Activated CD4-positive, alpha-beta T cell treated with anti-CD3 and anti-CD28 coated beads, Interleukin-2, amount 50 U/mL, for 48 hours (primary cell): ENCODE measurements at places on chromosomes 2 and 18.

- no peak for DNase-seq
Observed at GRCh38 chr18:42255908-42256765, 301.1 kb downstream of the PIK3C3 start.

- DNase-seq = no peak
Observed at GRCh38 chr2:178271629-178272333, 77.5 kb downstream of the OSBPL6 start.

DNA sequence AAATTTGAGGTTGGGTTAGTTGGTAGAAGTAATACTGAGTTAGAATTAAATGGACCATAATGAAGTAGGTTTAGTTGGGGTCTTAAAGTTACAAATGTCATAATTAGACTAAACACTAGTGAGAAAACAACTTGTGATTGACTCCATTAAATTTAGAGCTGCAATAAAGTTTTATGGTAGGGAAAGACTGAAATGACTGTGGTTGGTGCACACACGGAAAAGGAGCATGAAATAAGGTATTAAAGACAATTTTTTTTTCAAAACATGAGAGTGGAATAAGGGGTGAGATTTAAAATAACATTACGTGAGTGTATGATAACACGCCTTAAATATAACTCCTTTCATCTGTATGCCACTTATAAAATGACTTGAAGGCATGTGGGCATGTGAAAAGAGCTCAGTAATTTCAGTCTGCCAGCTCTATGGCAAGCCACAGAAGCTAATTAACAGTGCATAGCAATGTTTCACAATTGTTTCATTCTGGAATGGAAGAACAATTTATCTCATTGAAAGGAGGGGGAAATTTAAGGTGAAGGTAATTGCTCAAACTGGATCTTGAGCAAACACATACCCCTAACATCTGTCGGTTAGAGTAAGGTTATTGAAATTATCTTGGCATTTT lies 1.4 kb downstream of the FRZB start:
- no peak for DNase-seq

GRCh38 chr18:12621742-12622306 lies 36.1 kb downstream of the SPIRE1 start:
- no peak for DNase-seq

DNA sequence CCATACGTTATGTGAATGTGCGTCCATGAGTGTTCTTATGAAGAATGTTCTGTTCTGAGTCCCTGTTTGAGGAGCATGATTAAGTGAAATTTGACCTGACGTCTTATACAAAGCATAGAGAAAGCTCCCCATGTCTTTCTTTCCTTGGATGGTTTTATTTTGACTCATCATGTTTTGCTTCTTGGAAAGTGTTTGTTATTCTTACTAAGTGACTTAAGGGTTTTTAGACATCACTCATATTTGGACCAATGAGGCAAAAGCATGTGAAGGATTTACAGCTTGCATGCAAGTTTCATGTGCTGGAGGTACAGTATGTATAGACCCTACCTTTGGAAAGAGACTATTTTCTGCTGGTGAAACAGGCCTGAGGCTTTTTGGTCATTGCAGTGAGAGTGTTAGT lies 33.5 kb upstream of the ZEB2 start:
- DNase-seq = no peak

DNA sequence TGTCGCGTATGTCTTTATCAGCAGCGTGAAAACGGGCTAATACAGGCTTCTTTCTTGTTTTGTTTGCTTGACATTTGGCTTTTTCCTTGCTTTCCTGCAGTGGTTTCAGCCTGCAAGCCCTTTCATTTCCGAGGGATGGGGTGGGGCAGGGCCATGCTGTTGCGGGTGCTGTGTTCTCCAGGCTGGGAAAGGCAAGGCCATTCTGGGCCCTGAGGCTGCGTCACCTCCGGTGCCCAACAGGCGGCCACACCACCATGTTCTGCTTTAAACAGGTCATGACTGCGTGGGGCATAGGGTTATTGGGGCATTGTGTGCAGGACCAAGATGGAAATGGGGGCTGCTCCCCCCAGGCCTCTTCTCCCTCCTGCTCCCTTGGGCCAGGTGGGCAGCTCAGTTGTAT lies 38.6 kb upstream of the PLB1 start:
- DNase-seq = no peak

GRCh38 chr2:228466851-228467250 lies 285.4 kb upstream of the SPHKAP start:
- no peak for DNase-seq

DNA sequence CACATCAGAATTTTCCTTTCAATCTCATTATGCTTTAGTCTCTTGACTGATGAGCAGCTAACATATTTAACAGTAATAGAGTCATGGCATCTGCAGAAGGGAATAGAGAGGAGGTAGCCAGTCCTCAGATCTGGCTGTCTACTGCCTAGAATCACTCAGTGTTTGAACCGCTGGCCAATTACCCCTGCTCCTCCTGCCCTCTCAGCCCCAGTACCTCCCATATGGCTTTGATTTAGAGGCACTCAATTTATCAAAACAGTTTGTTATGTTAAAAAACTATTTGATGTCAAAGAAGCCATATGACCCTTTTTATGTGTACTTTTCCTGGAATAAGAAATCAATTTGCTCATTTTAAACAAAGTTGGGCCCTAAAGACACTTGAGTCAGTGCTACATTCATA lies 355.2 kb downstream of the CMPK2 start:
- DNase-seq = no peak

DNA sequence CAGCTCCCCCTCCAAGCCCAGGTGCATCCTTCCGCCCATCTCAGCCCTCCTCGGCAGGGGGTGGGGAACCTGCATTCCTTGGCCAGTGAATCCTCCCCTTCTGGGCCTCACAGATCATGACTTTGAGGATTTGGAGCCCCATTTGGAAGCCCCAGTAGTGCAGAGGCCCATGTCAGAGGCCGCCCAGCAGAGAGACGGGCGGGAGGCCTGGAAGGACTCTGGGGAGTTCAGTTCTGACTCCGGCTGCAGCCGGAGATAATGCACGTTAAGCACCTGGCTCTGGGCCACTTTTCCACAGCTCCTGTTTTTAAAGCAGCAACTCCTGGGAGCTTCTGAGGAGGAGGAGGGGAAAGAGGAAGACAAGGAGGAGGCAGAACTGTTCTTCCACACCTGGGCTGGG lies 14.9 kb downstream of the ATOH8 start:
- DNase-seq = no peak
